Esophagus squamous epithelium (tissue), 5 donors: ENCODE measurements at places on chromosomes 12 and 14. TPM values are rescaled to one million over a fixed set of nuclear protein-coding genes. Genes with fewer than 3 reads are reported as not detected.
A peak's percentile ranks its signal among the peaks of the same experiment; 100 is the strongest.

Gene CATSPERB
- total RNA-seq, result 1.6 TPM

Gene GLI1
- total RNA-seq, result not detected

Gene KRT71
- not detected for total RNA-seq

Gene LALBA
- total RNA-seq, result not detected

Gene RASSF9
- 6.3 TPM for total RNA-seq

Gene PPFIBP1
- 44.0 TPM for total RNA-seq

Gene HCAR1
- total RNA-seq, result not detected

Gene DIO3
- 0.79 TPM for total RNA-seq

DNA sequence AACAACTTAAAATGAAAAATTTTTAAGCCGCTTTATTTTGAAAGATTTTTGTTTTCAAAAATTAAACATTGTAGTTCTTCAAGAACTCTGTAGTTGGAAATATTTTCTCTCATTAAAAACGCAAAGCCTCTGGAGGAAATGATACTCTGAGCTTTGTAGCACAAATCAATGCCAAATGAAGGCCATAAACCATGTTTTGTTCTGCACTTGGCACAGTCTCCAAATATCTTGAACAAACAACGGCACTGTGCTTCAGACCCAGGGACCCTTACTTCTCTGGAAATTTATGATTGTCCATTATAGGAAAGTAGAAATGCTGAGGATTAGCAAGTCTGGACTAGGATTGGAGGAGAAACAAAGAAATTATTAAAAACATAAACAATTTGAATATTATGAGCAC lies 160.8 kb upstream of the BMP4 start:
- H3K27me3 ChIP-seq, result no peaks in the 10 kb centered on the region
- DNase-seq, result no peak
- H3K4me1 ChIP-seq, result no peaks in the 10 kb centered on the region
- H3K27ac ChIP-seq, result no peak overlapping the region
- H3K36me3 ChIP-seq, result no peaks in the 10 kb centered on the region
- no peak overlapping the region for H3K4me3 ChIP-seq

- H3K4me1 ChIP-seq, result no peaks in the 10 kb centered on the region
- H3K27me3 ChIP-seq, result no peaks in the 10 kb centered on the region
- H3K36me3 ChIP-seq, result no peaks in the 10 kb centered on the region
- DNase-seq, result no peak
- H3K4me3 ChIP-seq, result no peak overlapping the region
Observed at GRCh38 chr14:66361013-66361412, 125.2 kb upstream of the CCDC196 start.

DNA sequence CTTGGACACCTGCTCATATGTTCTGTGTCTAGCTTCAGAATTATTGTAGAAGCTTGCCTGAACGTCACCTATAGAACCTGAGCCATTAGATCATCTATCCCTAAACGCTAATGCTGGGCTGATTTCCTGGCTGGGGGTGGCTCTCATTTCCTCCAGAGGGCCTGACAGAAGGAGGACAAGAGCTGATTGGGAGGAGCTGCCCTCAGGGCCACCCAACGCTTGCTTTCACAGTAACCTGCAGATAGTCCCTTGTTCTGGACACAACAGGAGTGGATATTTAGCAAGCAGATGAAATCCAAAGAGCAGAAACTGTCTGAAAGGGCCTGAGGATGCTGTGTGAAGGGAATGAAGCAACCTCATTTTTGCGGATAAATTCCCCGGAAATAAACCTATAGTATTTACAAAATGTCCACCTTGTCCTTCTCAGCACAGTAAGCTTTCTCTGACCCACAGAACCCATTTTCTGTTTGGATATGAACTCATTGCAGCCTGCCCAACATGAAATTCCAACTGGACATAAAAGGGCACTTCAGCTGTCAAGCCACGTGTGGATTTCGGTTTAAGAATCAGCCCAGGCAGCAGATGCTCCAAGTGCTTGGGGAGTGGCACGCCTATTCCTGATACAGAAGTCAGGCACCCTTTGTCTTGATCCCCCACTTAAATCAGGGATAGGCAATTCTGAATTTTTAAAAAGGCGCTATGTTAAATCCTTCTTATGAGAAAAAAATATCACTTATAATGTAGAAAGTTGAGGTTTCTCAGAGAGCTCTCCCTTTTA lies 32.8 kb upstream of the TUBA1C start:
- H3K4me3 ChIP-seq, result no peak overlapping the region
- peak overlapping the region; percentile 91 for H3K27ac ChIP-seq
- H3K4me1 ChIP-seq, result peaks cover 32% of the 10 kb centered on the region
- H3K36me3 ChIP-seq, result no peaks in the 10 kb centered on the region
- DNase-seq, result no peak
- no peaks in the 10 kb centered on the region for H3K27me3 ChIP-seq

- no peak overlapping the region for H3K27ac ChIP-seq
- H3K4me1 ChIP-seq, result peaks cover 7% of the 10 kb centered on the region
- no peaks in the 10 kb centered on the region for H3K27me3 ChIP-seq
- no peak overlapping the region for H3K4me3 ChIP-seq
- DNase-seq, result no peak
Observed at GRCh38 chr12:50072198-50072907, 12.8 kb upstream of the SMARCD1 start.

- no peak overlapping the region for H3K4me3 ChIP-seq
- H3K36me3 ChIP-seq, result no peaks in the 10 kb centered on the region
- H3K27me3 ChIP-seq, result no peaks in the 10 kb centered on the region
- no peak overlapping the region for H3K27ac ChIP-seq
- H3K4me1 ChIP-seq, result no peaks in the 10 kb centered on the region
- no peak for DNase-seq
Observed at GRCh38 chr14:90419200-90419599, 22.4 kb downstream of the CALM1 start.

DNA sequence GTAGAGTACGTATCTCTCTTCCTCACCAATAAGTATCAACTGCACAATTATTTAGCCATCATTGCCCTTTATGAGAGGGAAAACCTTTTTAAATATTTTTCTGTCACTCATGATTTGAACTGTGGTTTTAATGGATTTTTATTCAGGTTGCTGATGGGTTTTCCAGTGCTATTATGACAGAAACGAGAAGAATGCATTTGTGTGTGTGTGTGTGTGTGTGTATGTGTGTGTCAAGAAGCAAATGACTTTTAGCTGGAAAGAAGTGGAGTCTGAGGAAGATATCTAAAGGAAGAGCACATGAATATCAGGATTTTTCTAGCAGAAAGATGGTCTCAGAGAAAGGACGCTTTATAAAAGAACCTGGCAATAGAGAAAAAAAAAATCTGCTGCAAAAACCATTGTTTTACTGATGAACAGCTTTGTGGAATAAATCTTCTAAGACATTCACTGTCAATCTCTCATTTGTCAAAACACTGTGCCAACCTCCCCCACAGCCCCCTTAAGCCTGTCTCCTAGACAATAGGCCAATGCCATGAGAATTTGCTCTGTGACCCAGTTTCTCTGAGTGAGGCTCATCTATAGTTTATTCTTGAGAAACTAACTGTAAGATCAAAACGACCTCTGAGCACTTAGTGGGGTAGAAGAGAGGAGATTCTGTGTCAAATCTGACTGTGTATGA lies 417.7 kb downstream of the FLRT2 start:
- no peaks in the 10 kb centered on the region for H3K27me3 ChIP-seq
- no peak for DNase-seq
- H3K27ac ChIP-seq, result no peak overlapping the region
- H3K36me3 ChIP-seq, result no peaks in the 10 kb centered on the region
- no peaks in the 10 kb centered on the region for H3K4me1 ChIP-seq

DNA sequence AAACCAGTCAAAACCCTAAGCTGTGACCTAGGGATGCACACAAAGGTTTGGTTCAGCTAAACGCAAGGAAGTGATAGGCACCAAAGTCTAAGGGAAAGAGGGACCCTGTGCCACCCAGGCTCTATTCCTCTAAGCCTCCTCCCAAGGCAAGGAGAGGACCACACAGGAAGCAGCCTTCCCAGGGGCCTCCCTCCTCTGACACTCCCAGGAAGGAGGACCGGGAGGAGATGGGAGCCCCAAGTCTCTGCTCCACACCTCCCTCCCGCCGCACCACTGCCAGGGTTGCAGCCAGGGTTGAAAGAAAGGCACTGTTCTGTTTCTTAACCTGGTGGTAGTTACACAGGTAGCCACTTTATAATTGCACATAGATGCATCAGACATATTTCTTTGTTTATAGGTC lies 21.9 kb downstream of the TCHP start:
- H3K36me3 ChIP-seq, result peaks cover 7% of the 10 kb centered on the region
- DNase-seq, result no peak
- no peaks in the 10 kb centered on the region for H3K4me1 ChIP-seq
- no peaks in the 10 kb centered on the region for H3K27me3 ChIP-seq
- H3K27ac ChIP-seq, result no peak overlapping the region
- no peak overlapping the region for H3K4me3 ChIP-seq

DNA sequence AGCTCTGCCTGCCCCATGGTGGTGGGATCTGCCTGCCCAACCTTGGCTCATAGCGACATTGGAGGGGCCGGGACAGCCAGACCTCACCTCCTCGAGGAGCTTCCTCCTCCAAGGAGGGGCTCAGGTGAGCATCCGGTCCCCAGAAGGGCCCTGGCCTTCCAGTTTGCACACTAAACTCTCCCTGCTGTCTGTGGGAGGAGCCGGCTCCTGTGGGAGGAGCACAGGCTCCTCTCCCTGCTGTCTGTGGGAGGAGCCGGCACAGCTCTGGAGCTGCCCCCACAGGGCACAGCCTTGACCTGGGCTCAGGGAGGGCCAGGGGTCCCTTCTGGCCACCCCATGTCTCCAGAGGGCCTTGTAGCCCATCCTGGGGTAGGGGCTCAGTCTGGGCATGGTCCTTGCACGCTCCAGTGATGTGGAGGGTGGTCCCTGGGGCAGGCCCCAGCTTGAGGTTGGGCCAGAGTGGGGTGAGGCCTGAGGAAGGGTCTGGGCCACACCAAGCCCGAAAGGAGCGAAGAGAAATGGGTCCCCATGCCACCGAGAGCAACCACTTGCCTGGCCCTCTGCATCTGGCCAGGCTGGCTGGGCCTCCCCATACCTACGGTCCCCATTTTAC lies 147.5 kb upstream of the C14orf180 start:
- DNase-seq, result no peak
- H3K27me3 ChIP-seq, result no peaks in the 10 kb centered on the region
- H3K27ac ChIP-seq, result no peak overlapping the region
- no peaks in the 10 kb centered on the region for H3K36me3 ChIP-seq
- H3K4me1 ChIP-seq, result peaks cover 7% of the 10 kb centered on the region

DNA sequence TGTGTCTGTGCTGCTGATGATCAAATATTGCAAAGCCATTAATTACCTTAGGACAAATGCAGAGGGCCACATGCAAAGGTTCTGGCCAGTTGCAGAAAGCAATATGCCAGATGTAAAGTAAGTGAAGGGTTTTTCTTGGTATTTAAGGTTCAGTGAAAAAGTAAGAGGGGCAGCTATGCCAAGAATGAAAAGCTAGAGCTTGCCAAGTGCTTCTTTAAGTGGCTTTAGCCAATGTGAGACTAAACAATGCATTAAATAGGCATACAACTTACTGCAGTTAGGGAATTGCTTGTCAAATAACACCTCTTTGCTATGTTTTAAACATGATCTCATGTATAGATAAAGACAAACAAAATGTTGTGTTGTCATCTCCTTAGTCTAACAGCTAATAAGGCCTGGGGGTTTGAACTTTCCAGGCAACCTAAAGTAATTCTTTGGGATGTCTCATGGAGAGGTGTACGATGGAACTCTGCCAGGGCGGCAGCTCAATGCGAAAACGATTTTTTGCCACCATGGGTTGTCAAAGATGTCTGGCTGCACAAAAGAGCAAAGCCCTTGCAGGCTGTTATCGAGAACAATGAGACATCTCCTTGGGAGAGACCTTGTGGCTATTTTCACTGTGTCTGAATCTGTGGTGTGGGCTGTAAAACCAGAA lies 12.0 kb downstream of the IGF1 start:
- no peak overlapping the region for H3K4me3 ChIP-seq
- no peaks in the 10 kb centered on the region for H3K27me3 ChIP-seq
- no peaks in the 10 kb centered on the region for H3K36me3 ChIP-seq
- no peak overlapping the region for H3K27ac ChIP-seq
- no peak for DNase-seq

DNA sequence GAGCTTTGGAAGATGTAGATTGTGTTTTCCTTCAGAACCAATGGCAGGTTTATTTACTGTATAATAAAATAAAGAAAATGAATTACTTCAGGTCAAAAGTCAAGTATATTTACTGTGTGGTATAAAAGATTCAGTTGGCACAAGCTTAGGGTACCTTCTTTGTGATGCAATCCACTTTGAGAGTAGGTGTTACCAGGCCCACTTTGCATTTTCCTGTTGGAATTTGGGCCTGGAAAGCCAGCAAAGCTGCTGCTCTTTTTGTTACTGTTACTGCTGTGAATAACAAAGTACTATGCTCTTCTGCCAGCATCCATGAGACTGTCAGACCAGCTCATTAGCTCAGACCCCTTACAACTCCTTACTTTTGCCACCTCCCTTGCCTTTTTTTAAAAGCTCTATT lies 649.0 kb upstream of the SEL1L start:
- H3K4me3 ChIP-seq, result no peak overlapping the region
- no peak for DNase-seq
- no peaks in the 10 kb centered on the region for H3K36me3 ChIP-seq
- no peaks in the 10 kb centered on the region for H3K4me1 ChIP-seq
- no peaks in the 10 kb centered on the region for H3K27me3 ChIP-seq

- H3K27me3 ChIP-seq, result no peaks in the 10 kb centered on the region
- no peak for DNase-seq
- peak overlapping the region; percentile 33 for H3K27ac ChIP-seq
- H3K36me3 ChIP-seq, result peaks cover 84% of the 10 kb centered on the region
- no peaks in the 10 kb centered on the region for H3K4me1 ChIP-seq
- H3K4me3 ChIP-seq, result no peak overlapping the region
Observed at GRCh38 chr12:132077322-132078100, 66.6 kb downstream of the DDX51 start.

DNA sequence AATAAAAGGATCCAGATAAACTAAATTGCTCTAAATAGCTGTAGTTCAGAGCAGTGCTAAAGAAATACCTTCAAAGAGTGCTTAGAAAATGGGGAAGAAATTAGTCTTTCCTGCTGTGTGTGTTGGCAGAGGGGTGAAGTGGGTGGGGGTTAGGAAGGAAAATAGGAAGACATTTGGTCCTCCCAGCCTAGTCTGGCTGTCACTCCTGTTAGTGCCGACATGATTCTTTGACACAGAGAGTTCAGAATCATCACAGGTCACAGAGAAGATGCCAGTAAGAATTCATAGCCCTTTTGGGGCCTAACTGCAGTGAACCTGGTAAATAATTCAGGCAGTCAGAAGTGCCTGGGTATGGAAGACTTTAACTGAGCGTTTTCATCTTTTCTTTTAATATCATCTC lies 74.8 kb downstream of the FLRT2 start:
- no peaks in the 10 kb centered on the region for H3K36me3 ChIP-seq
- no peak overlapping the region for H3K27ac ChIP-seq
- no peaks in the 10 kb centered on the region for H3K27me3 ChIP-seq
- peaks cover 20% of the 10 kb centered on the region for H3K4me1 ChIP-seq
